ENCODE measurements at places on chromosomes 4 and X. TPM values are rescaled to one million over a fixed set of nuclear protein-coding genes. Genes with fewer than 3 reads are reported as not detected.

- no peak for DNase-seq
Observed at GRCh38 chr4:306551-306961, 1.3 kb upstream of the ZNF732 start.

- no peak for DNase-seq
Observed at GRCh38 chr4:67550451-67550850, 5.1 kb upstream of the CENPC start.

DNA sequence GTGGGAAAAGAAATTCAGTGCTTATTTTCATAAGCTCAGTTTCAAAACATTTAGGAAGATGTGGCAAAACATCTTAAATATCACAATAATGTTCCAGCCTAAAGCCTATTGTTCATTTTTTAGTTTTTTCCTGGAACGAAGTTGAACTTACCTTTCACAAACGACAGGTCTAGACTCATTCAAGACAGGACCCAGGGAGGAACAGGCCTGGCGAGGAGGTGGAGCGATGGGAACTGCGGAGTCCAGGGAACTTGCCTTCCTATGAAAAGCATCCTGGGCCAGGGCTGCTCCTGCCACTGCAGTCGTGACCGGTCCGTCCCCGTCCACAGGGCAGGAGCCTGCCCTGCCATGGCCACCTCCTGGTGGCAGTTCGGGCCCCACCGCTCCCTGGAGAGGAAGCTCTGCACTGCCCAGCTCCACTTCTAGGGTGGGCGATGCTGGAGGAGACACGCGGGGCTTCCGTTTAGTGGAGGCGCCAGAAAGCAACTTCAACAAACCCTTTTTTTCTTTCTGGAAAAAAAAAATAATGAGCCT is 96.7 kb upstream of the CBR4 start:
- no peak for DNase-seq

GRCh38 chr4:110622841-110623717 is at the start of gene PITX2:
TSS of gene PITX2 (minus strand) at chr4:110623077. CDS start at chr4:110622460, 617 bp downstream.
- DNase-seq = peak; percentile 100

DNA sequence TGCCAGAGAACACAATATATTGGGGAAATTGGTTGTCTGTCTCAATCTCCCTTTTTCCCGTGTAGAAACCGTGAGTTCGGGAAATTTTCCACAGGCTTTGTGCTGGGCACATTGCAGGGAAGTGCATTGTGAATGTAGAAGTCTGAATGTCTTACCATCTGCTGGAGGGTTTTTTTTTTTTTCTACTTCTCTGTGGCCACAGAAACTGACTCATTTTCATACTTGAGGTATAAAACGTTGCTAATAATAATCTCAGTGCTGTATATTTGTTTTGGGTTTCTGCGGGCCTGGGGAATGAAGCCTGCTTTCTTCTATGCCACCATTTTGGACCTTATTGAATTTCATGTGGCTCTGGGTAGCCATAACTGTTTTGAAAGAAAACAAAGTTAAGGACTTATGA is 1001.2 kb downstream of the STIM2 start:
- no peak for DNase-seq

DNA sequence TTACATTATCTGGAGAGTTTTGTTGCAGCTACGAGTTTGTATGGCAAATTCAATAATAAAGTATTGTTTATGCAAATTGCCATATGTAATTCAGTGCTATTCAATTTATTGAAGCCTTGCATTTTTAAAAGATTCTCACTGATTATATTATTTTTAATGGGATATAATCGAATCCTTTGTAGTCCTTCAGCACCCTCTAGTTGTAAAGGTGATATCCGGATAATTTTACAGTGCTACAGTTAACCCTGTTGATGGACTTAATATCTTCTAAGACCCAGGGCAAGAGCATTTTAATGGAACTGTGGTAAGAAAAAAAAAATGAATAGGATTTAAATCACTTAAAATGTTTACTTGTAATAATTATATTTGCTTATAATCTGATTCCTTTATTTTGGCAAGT is 48.5 kb upstream of the GRIA2 start:
- DNase-seq = no peak

- no peak for DNase-seq
Observed at GRCh38 chr4:8308856-8309771, 39.6 kb downstream of the HTRA3 start.

DNA sequence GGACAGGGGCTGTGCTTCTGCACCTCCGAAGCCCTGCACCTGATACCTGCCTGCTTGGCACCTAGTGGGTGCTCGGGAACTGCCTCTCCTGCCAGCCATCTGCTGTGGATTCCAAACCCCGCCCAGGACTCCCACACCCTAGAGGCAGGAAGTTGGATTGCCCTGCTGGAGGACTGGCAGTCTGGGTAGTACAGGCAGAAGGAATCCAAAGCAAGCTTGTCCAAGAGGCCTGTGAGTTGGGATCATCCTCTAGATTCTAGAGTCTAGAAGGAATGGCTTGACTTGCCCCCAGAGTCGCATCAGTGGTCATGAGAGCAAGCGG is 64.6 kb upstream of the MTM1 start:
- DNase-seq = no peak

- no peak for DNase-seq
Observed at GRCh38 chrX:40684092-40684491, 36.7 kb upstream of the CXorf38 start.

DNA sequence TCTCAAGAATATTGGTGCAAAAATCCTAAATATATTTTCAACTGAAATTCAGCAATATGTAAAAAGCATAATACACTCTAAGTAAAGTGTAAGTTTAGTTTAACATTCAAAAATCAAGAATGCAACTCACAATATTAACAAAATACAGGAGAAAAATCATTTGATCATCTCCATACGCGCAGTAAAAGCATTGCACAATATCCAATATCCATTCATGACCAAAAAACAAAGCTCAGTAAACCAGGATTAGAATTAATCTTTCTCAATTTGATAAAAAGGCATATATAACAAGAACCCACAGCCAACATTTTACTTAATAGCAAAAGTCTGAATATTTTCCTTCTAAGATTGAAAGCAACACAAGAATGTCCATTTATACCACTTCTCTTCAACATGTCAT is 48.3 kb upstream of the C4orf54 start:
- no peak for DNase-seq

- DNase-seq = peak; percentile 7
Observed at GRCh38 chr4:121370729-121371325, 10.0 kb downstream of the QRFPR start.

DNA sequence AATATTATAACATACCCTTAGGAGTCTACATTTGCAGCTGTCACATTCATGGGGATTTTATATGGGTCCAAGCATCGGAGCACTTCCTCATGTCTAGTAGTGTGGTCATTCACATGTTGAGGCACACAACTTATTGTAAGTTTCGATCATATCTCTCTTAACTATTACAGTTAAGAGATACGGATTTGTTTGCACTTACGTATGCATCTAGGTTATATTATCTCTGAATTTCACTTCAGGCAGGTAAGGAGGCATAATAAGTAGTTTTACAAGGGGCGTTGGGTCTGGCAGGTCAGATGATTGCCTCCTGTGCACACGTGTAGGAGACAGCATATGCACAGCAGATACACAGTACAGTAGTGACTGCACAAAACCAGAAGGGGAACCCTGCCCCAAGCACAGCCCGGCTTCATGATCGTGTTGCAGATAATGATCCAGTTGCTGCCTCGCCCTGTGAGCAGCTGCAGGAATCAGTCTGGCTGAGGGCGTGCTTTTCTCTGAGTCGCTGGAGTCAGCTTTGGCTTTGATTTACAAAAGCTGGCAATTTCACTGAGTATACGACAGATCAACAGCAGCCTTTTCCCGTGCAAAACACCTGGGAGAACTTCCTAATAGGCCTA is 302.9 kb upstream of the GATB start:
- no peak for DNase-seq

DNA sequence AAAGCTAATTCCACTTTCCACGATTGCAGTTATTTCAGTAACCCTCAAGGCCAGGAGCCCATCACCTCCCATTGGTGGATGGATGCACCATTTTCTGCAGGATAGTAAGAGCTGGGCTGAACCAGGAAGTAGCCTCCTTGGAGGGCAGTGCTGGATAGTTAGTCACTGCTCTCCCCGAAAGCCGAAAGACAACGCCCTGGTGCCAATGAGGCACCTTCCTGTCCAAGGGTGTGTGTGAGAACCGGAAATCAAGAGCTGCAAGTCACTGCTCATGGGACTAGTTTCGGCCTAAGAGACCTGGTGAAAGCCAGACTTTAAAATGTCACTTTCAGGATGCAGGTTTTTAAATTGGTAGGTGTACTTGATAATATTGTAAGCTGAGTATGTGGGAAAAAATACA is 203.8 kb upstream of the HS3ST1 start:
- no peak for DNase-seq

GRCh38 chr4:150207871-150208270 is 129.6 kb downstream of the DCLK2 start:
- no peak for DNase-seq

GRCh38 chrX:9351126-9351525 is 113.7 kb upstream of the TBL1X start:
- no peak for DNase-seq

DNA sequence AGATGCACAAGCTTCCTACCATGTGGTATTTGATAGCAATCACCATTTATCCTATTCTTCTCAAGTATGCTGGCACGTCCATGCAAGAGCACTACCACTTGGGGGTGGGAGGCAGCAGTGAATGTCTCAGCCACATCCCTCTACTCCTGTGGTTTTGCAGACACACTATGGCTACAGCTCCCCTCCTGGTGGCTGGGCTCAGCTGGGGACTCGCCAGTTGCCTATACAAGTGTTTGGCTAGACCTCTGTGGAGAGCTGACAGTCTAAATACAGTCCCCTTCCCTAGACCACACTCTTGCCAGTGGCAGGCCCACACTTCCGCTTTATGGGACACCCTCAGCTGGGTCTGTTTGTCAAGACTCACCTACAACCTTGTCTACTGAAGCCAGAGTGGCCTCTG is 53.2 kb downstream of the ADGRA3 start:
- peak; percentile 42 for DNase-seq

- no peak for DNase-seq
Observed at GRCh38 chrX:39750256-39750790, 347.4 kb downstream of the BCOR start.

DNA sequence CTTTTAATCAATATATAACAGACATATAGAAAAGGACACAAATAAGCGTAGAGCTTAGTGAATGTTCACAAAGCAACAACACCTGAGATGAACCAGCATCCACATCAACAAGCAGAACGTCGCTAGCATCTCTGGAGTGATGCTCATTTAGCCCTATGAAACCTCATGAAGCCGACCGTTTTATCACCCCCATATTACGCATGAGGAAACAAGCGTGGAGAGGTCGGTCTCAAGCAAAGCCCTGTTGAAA is 524 bp upstream of the RPS3A start:
- DNase-seq = no peak

DNA sequence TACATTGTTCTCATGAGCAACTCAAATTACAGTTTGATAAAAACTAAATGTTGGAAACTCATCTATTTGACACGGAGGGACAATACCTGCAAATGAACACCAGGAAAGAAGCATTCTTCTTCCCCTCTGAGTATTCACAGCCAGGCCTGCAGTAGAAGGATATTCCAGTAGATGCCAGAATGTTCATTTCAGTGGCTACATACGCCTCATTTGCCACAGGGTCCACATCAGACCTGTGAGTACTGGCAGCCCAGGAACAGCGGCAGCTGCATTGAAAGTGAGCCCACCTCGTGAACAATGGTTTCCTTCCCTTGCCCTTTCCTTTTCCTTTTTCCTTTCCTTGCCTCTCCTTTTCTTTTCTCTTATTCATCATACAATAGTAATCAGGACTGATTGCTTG is 81.1 kb upstream of the NEIL3 start:
- DNase-seq = no peak

DNA sequence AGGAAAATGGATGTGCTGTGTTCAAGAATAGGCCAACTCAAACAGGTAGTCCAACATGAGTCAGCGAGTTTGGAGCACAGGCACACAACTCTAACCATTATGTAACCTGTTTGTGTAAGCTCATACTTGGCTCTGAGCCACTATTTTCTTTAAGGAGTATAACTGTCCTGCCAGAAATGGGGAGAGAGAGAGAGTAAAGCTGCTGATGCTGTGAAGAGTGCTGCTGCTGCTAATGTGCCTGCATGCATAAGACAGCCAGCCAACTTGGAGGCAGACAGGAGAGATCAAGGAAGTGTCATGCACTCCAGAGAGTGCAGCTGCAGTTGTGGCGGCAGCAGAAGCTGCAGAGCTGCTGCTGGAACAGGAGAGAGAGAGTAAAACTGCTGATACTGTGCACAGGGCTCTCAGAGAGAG is 11.7 kb upstream of the STATH start:
- DNase-seq = no peak

DNA sequence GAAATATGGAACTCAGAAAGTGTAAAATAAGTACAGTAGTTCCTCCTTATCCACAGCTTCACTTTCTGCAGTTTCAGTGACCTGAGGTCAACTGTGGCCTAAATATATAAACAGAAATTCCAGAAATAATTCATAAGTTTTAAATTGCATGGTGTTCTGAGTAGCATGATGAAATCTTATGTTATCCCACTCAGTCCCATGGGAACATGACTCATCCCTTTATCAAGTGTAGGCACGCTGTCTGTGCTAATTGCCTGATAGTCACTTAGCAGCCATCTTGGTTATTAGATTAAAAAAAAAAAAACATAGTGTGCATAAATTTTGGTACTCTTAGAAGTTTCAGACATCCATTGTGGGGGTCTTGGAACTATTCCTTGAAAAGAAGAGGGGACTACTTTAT is 983.4 kb upstream of the ADGRL3 start:
- DNase-seq = no peak

GRCh38 chr4:93228021-93228420 is 600.5 kb upstream of the ATOH1 start:
- no peak for DNase-seq

DNA sequence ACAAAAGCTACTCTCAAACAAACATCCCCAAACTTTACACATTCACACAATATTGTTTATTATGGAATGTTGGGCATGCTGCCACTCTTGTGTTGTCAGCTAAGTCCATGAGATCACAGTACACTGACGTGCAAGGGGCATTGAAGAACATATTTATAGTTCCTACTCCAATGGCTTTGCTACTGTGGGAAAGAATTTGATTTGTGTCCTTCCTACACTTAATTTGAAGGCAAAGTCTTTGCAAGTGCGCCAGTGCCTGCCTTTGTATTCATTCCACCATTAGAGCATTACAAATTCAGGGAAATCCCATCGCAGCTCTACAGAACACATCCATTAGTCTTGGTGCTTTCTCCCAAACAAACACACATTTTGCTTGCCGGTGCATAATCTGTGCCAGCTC is 45.4 kb upstream of the FTHL17 start:
- DNase-seq = no peak

- peak; percentile 53 for DNase-seq
Observed at GRCh38 chr4:103996637-103997036, 276.9 kb upstream of the TACR3 start.

GLOD5 gene
- not detected for total RNA-seq

ERVMER34-1 gene
- 3.4 TPM for total RNA-seq

ASB5 gene
- 0.31 TPM for total RNA-seq

KLHL13 gene
- total RNA-seq = 5.8 TPM

PNMA5 gene
- 0.22 TPM for total RNA-seq

NAP1L5 gene
- total RNA-seq = 1.3 TPM

RHOH gene
- total RNA-seq = 2.1 TPM

NLGN3 gene
- total RNA-seq = 4.6 TPM

TKTL1 gene
- total RNA-seq = not detected

CXCL6 gene
- 0.17 TPM for total RNA-seq

PPP2R2C gene
- total RNA-seq = 7.2 TPM

FGFBP2 gene
- total RNA-seq = not detected

MAGEA6 gene
- not detected for total RNA-seq
